CD4-positive, alpha-beta T cell treated with Interleukin-6 at 100 ng/mL for 8 hours (primary cell): ENCODE measurements at places on chromosomes 6 and 20.

DNA sequence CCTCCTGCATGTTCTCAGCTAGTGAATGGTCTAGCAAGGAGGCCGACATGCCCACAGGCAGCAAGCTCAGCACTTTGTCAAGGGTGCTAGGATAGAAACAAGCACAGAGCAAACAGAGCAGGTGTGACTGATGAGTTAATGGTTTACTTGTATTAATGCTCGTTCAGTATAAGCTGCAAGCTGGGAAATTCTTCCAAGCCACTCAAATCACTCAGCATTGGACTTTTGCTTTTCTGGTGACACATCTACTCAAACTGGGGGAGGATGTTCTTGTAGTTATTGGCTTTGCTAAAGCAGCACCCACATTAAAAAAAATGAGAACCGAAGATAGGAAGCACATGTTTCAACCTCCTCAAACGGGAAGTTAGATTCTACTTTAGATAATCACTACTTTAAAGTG, 43.1 kb upstream of the NEDD9 start:
- DNase-seq, result peak; percentile 33

DNA sequence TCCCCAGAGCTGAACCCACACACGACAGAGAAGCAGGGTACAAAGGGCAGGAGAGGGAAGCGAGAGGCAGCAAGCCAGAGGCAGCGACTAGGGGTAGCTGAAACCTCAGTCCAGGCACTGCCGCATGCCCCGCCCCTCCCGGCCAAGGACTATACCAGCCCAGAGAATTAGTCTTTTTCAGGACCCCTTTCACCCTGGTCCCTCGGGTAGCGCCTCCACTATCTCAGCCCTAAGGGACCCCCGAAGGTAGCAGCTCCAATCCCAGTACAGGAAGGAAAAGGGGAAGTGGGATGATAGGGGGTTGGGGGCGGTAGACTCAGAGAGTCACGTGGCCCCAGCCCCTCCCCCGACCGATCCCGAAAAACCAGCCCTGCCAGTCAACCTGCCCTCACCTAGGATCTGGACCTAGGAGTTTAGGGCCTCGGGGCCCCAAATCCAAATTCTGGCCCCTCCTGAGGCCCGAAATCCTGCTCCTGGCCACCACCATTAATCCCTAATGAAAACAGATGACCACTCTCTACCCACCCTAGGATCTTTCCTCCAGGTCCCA, 1.3 kb downstream of the RGL2 start:
- no peak for DNase-seq

- no peak for DNase-seq
These were observed 103.1 kb upstream of the POPDC3 start for GRCh38 chr6:105282631-105283585.

DNA sequence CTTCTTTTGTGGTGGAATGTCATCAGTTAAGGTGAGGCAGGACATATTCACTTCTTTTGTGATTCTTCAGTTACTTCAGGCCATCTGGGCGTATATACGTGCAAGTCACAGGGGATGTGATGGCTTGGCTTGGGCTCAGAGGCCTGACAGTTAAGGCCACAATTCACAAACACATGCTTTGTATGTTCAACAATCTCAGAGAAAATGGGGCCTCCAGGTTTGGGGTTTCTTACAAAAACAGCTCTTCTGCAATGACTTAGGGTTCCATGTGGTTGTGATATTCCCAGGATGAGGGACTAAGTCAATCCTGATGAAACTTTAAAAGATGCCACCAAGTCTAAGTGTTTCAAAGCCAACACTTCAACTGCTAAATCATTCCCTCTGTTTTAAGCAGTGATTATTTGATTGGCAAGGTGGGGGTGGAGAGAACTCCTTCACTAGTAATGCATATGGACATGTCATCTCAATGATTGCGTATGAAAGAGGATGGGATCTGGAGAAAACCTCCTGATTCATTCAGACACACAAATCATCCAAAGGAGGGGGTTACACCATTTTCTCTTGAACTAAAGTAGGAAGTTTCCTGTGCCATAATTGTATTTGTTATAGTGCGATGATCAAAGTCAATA, 41.7 kb upstream of the HEY2 start:
- no peak for DNase-seq

DNA sequence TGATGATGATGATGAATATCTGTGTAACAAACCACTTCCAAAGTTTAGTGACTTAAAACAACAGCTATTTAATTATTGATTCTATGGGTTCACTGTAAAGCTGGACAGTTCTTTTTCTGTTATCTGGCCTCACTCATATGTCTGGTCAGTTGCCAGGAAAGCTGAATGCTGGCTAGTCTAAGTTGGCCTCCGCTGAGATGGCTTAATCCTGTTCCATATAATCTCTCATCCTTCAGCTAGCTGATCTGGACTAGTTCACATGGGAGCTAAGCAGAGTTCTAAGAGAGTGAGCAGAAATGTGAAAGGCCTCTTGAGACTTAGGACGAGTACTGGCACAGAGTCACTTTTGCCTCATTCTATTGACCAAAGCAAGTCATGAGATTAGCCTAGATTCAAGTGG, 334.7 kb upstream of the FLRT3 start:
- no peak for DNase-seq

- DNase-seq, result no peak
These were observed 13.8 kb upstream of the HLA-G start for GRCh38 chr6:29813809-29814208.

- DNase-seq, result no peak
These were observed 50.7 kb upstream of the SIRPA start for GRCh38 chr20:1844325-1845162.

DNA sequence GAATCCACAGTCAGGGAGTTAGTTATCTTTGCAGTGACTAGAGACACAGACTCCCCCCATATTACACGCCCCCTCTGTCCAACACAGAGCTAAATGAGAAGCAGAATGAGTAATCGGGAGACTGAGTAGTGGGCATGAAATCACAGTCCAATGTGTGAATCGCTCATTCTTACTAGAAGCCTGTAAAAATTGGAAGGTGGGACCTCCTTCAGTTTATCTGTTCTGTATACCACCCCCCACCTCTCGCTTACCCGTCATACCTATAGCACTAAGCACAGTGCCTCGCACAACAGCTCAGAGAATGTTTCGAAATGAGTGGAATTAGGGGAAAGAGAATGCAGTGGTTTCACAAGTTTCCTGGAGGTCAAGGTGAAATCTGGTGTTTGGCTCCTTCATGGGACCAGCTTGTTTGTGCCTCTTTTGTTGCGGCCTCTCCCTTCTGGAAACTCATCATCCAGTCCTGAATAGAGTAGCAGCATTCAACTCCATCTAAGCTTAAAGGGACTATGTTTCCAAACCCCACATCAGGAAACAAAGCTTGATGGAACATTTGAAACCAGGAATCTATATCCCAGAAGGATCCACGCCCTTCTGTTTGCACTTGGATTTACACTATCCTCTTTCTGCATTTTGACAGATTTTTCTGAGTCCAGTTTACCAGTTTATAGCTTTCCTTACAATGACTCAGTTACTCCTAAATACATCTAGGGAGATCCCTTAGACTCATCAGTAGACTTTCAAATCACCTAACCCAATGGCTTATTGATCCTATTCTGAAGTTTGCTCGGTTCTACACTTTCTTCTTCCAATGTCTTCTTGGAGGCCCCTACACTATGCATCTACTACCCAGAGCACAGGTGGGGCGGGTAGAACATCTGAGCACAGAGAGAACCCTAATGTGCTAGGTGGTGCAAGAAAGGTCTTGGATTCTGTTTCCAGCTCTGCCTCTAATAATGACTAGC, 59.2 kb upstream of the PIM1 start:
- no peak for DNase-seq

DNA sequence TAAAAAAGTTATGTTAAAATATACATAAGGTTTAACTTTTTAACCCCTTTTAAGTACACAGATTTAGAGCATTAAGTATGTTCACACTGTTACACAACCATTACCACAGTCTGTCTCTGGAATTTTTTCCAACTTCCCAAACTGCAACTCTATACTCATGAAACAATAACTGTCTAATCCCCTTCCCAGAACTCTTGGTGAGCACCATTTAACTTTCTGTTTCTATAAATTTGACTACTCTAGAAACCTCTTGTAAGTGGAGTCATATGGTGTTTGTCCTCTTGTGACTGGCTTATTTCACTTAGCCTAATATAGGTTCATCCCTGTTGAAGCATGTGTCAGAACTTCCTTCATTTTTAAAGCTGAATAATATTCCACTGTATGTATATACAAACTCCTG, 98.1 kb downstream of the MAP3K7 start:
- no peak for DNase-seq

- DNase-seq, result no peak
These were observed 29.3 kb upstream of the KIF13A start for GRCh38 chr6:18016698-18017097.

GRCh38 chr6:82040405-82041221, 206.9 kb downstream of the IBTK start:
- DNase-seq, result no peak

GRCh38 chr20:48629069-48629959, 198.5 kb downstream of the PREX1 start:
- DNase-seq, result no peak

- DNase-seq, result no peak
These were observed 48.3 kb upstream of the RNF24 start for GRCh38 chr20:4063631-4064030.

DNA sequence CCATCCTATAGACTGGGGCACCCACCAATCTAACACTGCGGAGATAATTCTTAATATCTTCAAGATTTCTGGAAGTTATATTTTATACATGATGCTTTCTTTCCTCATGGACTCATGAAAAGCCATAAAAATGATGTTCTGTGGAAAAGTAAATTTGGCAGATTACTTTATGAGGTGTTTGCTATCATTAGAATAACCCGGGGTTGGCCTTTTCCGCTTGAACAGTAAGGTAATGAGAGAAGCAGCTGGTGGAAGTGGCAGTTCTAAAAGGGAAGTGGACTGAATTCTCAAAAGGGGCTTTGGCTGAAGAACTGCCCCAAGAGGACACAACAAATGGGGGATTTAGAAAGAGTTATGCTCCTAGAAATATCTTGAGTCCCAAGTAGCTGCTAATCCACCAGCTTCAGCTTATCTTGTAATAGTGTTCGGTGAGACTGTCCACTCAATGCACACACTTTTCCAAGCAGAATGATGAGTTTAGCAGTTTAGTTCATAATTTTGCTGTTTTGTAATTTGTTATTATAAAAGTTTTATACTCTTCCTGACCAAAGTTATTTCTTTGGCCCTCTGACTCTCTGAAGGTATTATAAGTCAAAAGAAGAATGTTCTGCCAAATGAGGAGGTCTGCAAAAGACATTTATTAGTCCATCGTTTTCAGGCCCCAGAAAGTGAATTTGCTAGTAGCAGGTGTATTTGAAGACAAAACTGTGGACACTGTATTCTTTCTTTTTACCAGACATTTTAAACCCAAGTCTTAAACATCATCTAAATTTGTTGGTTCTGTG, 2.9 kb downstream of the ISM1 start:
- no peak for DNase-seq

- DNase-seq, result no peak
These were observed 3.8 kb upstream of the LPA start for GRCh38 chr6:160667639-160668481.

GRCh38 chr20:21562656-21563055, 48.8 kb upstream of the NKX2-2 start:
- no peak for DNase-seq

GRCh38 chr6:106535012-106535411, 94.3 kb downstream of the RTN4IP1 start:
- DNase-seq, result no peak

DNA sequence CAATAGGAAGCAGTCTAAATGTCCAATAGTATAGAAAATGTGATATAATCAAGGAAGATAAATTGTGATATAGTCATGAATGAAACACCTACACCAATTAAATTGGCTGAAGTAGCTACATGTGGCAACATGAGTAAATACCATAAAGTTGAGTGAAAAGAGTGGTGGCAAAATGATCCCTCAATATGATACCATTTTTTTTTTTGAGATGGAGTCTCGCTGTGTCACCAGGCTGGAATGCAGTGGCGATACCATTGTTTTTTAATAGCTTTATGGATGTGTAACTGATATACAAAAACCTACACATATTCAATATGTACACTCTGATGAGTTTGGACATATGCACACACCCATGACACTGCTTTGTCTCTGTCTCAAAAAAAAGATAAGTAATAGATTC, 20.9 kb upstream of the ILRUN start:
- no peak for DNase-seq

- DNase-seq, result no peak
These were observed 237.6 kb downstream of the QKI start for GRCh38 chr6:163651915-163652668.

GRCh38 chr6:42375007-42375635, 76.6 kb downstream of the TRERF1 start:
- DNase-seq, result no peak

DNA sequence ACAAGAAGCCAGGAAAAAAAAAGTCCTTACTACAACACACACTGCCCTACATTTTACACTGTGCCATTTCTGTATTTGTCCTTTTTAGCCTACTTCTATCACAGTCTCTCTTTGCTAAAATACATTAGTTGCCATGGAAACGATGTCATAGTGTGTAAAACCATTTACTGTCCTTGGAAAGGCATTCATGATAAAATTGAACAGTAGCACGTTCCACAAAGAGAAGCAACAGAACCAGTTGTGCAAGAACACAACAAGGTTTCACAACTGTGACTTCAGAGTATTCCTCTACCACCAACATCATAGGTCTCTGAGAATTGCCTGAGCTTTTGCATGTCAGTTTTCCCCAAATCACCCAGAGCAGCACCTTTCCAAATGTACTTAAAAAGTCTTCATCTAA, 20.5 kb downstream of the FYN start:
- DNase-seq, result no peak

DNA sequence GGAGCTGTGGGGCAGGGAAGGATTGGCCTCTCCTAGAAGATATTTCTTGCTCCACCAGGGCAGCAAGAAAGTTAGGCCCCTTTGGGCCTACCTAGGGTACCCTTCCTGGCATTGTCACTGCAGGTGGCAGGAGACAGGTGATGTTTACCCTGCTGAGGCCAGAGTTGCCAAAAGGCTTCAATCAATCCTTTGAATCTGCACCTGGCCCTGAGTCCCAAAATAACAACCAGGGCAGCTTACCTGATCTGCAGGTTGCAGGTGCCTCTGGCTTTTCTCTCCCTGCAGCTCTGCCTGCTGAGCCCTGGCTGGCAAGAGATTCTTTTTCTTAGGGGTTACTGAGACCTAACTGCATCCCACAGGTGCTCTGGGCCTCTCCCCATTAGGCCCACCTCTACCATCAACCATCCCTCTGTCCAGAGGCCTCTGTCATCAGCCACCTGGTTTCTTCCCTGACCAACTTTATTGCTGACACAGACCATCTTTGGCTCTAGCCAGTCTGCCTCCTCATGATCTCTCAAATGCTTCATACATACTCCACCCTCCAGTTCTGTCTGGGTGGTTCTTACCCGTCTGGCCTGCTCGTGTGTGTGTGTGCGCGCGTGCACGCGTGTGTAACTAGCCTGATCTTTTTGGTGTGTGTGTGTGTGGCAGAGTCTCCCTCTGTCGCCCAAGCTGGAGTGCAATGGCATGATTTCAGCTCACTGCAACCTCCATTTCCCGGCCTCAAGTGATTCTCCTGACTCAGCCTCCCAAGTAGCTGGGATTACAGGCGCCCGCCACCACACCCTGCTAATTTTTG, 13.7 kb downstream of the BCL2L1 start:
- no peak for DNase-seq

GRCh38 chr6:10479939-10480700, 41.0 kb upstream of the GCNT2 start:
- no peak for DNase-seq
